ENCODE measurements at places on chromosomes 1 and 21.

- DNase-seq, result no peak
Measured at GRCh38 chr1:5986018-5986417, 6.2 kb downstream of the NPHP4 start.

DNA sequence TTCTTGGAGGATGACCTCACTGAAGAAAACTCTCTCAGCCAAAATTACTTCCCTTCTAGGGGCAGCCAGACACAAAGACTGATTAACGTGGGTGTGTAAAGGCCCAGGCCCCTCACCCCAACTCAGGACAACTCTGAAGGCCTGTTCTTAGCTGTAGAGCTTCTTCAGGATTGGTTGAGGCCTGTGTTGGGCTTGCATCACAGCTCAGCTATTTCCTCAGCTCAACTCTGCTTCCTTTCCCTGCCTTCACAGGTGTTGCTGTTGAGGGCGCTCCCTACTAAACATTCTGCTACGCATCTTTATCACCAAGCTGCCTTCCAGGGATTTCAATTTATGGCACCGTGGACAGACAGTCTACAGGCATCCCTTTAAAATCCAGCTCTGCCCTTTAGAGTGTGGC lies 36.8 kb downstream of the MAB21L3 start:
- no peak for DNase-seq

DNA sequence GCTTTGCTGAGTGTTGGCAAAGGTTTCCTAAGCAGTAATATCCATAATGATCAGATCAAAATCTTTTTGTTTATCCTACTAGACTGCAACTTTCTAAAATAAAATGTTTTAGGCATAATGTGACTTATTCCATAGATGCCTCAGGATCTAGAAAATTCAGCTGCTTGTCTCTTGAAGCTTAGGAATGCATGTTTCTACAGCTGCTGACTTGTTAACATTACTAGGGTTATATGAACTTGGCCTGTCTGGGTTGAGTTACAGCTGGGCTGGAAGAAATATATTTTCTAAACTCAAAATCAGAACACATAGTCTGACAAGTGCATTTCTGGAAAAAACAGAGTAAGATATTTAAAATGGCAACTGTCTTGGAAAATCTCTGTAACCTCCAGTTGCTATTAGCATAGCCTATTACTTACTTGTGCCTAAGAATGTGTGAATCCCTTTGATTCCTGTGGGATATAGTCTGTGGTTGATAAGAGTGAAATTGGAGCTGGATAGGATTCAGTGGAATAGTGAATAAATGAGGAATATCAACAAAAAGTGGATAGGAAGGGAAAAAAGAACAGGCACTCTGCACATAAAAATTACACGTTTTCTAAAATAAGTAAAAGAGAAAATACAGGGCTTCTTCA lies 61.2 kb downstream of the RGS4 start:
- DNase-seq, result no peak

DNA sequence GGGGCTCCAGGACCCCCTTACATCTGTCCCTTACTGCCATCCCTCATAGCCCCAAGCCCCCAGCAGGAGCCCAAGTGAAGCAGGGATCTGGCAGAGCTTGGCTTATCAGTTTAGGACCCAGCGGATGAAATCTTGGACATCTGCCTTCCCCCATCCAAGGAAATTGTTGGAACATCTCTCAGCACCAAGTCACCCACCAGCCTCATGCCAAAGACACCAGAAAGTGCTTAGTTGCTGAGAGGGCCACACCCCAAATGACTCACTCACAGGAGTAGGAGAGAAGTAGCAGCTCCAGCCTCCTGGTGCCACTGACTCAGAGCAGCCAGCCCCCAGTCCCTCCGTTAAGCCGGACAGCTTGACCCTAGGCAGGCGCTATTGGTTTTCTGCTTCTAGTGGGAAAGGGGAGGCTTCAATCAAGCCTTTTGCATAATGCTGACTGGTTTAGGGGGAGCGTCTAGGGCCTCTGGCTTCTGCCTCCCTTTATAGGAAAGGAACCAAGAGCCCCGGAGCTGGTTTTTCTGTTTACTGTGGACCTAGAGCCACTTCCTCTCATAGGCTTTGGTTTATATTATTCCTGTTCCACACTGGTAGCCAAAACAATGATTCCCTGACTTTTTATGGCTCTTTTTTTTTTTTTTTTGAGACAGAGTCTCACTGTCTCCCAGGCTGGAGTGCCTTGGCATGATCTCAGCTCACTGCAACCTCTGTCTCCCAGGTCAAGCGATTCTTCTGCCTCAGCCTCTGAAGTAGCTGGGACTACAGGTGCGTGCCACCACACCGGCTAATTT lies 114.2 kb upstream of the IPO9 start:
- peak; percentile 90 for DNase-seq

GRCh38 chr1:18868354-18868753 lies 8.9 kb upstream of the TAS1R2 start:
- DNase-seq, result no peak

DNA sequence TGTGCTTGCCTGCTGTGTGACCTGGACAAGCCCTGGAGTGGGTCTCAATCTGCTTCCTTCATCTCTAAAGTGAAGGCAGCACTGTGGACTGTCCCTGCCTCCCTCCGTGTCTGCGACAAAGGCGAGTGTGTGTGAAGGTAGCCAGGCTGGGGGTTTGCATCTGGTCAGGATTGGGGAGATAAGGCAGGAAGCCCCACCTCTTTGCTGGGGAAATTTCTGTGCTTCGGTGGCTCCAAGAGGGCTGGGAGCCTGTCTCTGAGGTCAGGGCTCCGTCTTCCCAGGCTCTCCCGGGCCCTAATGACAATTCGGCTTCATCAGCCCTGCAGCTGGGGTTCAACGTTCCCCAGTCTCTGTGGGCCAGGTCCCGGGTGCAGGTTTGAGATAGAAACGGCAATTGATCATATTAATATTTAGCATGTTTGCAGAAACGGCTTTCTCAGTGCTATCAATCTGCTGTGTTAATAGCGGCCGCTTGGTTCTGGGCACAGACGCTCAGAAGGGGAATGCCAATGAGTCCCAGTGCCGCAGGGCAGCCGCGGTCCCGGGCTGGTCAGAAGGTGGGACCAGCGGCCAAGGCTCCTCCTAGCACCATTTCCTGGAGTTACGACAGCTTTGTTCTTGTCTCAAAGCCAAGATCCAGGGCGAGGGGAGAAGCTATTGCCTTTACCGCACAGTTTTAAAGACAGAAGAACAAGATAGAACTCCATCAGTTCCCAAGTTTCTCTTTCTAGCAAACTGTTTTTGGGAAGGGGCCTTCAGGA lies 105.7 kb downstream of the PRDM16 start:
- DNase-seq, result no peak

DNA sequence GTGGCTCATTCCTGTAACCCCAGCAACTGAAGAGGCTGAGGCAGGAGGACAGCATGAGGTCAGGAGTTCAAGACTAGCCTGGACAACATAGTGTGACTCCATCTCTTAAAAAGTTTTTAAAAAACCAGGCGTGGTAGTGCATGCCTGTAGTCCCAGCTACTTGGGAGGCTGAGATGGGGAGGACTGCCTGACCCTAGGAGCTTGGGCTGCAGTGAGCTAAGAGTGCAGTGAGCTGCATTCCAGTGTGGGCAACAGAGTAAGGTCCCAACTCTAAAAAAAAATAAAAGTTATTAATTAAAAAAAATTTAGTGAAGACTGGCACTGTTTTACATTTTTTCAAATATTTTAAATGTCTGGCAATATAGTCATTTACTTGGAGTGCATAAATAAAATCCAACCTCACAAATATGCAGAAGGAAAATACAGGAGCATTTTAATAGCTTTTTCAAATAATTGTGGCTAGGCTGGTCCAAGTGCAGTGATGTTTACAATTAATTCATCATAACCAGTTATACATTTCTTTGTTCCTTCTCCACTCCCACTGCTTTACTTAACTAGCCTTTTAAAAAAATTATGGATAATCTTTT lies 10.8 kb downstream of the ZBTB8OS start:
- DNase-seq, result no peak

GRCh38 chr1:74570797-74571492 lies 58.5 kb upstream of the LRRC53 start:
- no peak for DNase-seq

DNA sequence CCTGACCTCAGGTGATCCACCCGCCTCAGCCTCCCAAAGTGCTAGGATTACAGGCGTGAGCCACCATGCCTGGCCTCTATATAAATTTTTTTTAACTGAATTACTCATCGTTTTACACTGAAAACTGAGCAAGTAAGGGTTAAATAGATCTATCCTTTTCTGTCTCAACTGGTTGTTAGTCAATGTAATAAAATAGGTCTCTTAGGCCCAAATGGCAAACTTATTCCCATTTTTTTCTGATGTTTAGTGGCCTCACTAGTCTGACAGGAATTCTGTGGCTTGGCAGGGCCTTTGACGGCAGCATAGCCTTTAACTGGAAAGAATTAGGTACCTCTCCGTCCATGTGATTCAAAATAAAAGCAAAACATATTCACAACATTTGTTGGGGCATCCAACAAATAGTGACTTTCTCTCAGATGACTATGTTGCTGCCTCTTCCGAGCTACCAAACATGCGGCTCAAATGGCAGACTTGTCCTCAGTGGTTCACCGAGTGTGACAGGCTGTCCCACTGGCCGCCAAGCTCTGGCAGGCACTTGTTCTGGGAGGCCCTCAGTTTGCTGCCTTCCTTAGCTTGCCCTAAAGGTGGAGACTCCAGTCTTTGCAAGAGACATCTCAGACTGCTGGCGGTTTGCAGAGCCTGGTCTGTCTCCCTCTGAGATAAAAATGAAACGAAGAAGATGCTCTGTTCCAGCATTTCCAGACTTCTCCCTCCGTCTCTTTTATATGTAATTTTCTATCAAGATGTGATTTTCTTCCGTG lies 17.4 kb downstream of the ATP1A4 start:
- peak; percentile 61 for DNase-seq

GRCh38 chr1:101245246-101245927 lies 8.6 kb downstream of the S1PR1 start:
- DNase-seq, result no peak

GRCh38 chr1:33126411-33127000 lies 45.6 kb downstream of the AZIN2 start:
- no peak for DNase-seq

DNA sequence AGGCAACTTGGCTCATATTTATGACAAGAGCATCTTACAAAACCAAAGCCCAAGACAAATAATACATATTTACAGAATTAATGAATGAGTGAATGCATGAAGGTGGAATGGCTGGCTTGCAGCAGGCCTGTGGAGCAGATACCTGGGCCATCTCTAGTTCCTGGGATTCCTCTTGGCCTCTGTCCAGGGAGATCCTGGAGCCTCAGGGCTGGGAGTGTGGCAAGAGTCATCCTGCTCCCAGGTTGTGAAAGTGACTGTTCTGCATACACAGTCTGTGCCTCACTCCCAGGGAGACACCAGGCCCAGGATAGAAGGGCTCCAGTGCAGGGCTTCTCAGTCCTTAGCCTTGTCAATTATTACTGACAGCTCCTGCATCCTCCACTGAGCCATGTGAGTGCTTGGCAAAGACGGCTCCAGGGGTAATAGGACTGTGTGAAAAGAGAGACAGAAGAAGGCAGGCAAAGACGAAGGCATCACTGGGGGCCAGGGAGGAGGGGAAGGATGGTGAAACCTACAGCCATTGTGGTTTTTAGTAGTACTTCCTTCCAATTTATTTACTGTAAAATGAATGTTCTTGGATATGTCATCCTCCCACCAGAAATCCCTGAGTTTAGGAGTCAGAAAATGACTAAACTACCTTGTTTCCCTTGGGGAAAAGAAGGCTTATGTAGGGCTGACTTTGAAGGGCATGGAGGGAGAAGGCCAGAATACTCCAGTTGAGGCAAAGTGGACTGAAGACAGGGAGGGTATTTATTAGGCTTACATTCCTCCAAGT lies 14.3 kb upstream of the KPRP start:
- DNase-seq, result no peak

DNA sequence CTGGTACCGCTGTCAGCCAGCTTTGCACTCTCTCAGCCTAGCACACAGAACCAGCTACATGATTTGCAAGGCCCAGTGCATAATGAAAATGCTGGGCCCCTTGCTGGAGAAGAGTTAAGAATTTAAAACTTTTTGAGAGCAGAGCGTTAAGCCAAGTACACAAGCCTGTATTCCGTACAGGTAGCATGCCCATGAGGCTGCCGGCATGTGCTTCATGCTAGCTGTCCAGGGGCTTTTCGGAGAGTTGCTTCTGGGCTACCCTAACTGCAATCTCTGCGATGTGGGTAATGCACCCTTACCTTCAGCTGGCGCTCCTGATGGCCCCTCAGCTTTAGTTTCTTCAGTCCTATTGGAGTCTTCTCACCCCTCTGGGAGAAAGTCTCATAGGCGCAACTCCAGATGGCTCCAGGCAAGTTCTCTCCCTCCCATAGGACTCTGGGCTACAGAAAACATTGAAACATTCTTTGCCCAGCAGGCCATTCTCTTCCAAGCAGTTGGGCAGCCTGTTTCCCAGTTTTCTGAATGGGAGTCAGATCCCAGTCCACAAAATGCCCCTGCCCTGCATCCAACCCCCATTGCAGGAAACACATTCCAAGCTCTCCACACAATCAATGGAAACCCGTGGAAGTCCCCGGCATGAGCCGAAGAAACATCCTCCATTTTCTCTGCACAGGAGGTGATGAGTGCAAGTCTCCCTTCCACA lies 5.7 kb upstream of the AKT3 start:
- DNase-seq, result no peak

GRCh38 chr1:88658419-88658818 lies 25.7 kb upstream of the PKN2 start:
- DNase-seq, result no peak

DNA sequence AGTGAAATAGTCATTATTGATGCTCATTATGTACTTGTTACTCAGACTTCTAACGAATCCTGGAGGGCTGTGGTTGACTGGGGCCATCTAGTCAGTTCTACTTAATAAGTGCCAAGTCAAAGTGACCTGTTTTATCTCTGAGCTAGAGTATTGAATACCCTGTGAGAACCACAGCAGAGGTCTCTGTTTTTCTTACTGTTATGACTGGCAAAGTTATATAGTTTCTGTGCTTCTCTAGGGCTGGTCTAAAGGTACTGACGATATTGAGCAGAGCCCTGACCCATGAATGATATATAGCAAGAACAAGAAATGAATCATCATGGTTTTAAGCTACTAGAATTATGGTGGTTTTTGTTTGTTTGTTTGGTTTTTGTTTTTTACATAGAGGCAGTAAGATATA lies 555.8 kb downstream of the PLA2G4A start:
- DNase-seq, result no peak

GRCh38 chr1:55039342-55040082 lies at the start of gene PCSK9:
PCSK9 (plus strand) TSS chr1:55039548; CDS start chr1:55039838, 290 bp downstream.
- DNase-seq, result peak; percentile 75

DNA sequence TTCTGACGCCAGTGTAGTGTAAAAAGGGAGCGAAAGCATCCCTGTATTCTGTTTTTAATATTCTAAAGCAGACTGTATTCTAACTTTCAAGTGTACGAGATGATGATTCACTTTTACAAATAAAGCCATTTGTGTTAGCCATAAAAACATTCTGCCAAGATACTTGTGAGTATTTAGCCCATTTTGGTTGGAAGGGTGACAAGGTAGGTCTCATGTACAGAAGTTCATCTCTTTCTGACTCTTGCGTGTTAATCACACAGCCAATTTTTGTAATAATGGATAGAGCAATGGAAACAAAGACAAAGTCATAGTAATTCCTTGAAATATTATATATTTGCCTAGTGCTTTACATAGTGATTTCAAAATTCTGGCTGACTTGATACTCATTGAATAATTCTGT lies 125.3 kb upstream of the GREM2 start:
- no peak for DNase-seq

Measured in A673 (cell line).